ENCODE measurements at places on chromosomes 1 and 21.
A peak's percentile ranks its signal among the peaks of the same experiment; 100 is the strongest.

DNA sequence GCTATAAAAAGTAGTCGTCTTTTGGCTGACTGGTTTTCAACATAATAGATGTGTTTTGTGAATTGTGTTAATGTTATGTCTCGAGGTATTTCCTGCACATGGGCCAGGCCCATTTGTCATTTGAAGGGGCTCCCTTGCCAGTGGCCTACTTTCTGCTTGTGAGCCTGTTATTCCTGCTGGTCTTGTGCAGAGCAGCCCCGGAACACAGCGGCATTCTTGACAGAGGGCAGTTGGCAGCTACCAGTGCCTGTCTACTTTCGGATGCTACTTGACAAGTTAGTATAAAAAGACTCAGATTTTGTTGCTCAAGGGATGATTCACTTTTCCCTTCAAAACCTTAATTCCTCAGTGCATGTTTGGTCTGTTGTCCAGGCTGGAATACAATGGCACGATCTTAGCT, 28.5 kb downstream of the PGM1 start:
- no peak for DNase-seq

GRCh38 chr1:201527879-201528278, 11.0 kb upstream of the NAV1 start:
- DNase-seq, result no peak

DNA sequence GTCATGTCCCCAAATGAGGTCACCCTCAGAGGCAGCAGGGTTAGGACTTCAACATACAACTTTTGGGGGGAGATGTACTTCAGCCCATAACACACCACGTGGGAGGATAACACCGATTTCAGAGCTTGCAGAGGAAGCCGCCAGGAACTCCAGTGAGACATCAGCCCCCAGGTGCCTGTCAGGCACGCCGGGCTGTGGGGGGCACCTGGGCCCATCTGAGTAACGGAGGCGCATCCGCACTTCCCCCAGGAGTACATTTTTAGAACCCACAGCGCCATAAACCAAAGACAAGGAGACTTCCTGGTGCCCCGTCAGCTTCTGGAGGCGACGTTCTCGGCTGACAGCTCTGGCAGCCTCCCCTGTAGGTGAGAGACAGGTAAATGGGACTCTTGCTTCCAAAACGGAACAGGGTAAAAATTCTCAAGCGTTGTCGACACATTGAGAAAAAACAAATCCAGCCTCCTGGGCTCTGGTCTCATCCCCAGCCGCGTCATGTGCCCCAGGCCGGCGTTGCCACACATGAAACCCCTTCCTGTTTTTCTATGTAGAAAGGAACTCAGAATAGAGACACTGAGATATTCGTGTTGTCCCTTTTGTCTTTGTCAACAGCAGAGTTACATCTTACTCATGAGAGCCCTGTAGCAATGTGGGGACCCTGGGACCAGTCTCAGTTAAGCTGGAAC, 93.3 kb downstream of the PDE9A start:
- DNase-seq, result peak; percentile 94

- no peak for DNase-seq
Observed at GRCh38 chr1:84110629-84111028, 33.4 kb upstream of the PRKACB start.
